Immature natural killer cell (primary cell): ENCODE measurements at places on chromosomes 4 and X.

GRCh38 chr4:181043486-181043885, 1199.7 kb upstream of the TENM3 start:
- DNase-seq, result no peak

GRCh38 chrX:140292961-140293360, 211.9 kb downstream of the SOX3 start:
- DNase-seq, result no peak

GRCh38 chrX:35722128-35722527, 76.0 kb upstream of the MAGEB16 start:
- DNase-seq, result no peak

DNA sequence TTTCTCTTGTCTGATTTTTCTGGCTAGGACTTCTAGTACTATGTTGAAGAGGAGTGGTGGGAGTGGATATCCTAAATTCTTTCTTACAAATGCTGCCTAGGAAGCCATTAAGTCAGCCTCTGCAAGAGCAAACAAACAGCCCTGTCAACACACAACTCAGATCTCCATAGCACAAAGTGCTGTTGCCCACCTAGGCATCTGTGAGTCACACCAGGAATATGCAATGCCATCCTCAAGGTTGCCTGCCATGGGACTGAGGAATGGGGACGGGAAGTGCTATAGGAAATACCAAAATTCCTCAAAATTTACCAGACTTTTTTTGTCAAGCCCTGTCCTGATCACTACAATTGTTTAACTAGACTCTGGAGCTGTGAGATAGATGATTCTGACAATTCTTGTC, 466.9 kb downstream of the FSTL5 start:
- no peak for DNase-seq

DNA sequence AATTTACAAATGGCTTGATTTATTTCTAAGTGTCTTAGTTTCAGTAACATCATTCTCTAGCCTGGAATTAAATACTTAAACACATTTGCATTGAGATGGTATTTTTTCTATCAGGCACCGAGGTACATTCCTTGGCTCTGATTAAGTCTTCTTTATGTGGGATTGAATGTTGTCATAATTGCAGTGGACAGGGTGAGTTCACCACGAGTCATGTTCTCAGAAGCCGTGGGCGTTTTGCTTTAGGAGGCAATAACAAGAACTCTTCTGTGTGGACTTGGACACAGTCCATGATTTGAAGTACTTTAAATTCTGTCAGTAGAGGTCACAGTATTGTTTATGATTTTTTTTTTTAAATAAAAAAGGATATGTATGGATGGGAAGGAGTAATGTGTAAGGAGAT, 57.1 kb upstream of the EFHC2 start:
- no peak for DNase-seq

DNA sequence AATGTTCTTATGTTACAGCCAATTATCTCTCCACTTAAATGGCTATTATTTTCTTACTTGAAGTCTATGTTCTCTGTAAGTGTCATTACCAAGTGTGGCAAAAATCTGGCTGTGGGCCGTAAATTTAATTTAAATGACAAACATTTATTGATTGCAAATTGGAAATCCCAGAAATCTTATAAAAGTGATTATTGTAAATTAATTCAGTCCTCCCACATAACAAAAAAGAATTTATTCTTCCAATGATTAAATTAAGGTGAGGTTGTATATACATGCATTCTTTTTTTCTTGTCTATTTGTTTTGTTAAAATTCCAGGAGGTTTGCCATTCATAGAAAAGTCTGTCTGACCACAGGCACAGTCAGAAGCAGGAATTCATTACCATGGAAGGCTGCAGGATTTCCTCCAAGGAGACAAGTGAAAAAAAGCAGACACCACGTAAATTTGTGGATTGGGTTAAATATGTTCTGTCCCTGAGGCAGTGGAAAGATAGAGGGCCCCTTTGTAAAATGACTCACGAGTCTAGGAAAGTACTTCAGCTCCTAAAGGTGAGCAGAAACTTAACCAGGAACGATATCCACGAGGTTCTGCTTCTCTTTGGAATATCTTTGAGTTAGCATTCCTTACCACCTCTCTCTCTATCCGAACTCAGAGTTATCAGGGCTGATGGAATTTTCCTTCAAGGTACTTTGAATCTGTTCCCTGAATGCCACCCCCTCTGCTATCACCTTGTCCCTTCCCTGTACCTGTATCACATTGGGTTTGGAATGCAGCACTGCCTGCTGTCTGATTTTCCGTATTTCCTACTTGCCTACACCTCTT, 10.7 kb downstream of the PPARGC1A start:
- DNase-seq, result no peak

GRCh38 chrX:100615005-100615404, 21.6 kb downstream of the TSPAN6 start:
- no peak for DNase-seq

DNA sequence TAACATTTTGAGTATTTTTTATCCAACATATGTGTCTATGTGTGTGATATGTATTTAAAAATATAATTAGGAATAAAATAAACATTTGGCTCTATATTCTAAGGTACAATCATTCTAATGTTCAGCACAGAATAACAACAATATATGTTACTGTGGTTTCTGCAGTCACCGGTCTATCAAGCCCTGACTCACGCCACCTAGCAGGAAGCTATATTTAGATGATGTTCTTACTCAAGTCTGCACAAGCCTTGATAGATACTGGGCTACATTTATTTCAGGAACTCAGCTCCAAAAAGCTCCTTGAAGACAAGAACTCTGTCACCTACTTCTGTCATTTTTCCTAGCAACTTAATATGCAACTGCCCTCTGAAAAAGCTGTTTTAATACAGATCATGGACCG, 152.0 kb upstream of the FTHL17 start:
- DNase-seq, result no peak

- no peak for DNase-seq
These were observed 23.9 kb downstream of the SCD5 start for GRCh38 chr4:82774711-82775171.

GRCh38 chrX:21799767-21800166, 39.6 kb upstream of the MBTPS2 start:
- no peak for DNase-seq

DNA sequence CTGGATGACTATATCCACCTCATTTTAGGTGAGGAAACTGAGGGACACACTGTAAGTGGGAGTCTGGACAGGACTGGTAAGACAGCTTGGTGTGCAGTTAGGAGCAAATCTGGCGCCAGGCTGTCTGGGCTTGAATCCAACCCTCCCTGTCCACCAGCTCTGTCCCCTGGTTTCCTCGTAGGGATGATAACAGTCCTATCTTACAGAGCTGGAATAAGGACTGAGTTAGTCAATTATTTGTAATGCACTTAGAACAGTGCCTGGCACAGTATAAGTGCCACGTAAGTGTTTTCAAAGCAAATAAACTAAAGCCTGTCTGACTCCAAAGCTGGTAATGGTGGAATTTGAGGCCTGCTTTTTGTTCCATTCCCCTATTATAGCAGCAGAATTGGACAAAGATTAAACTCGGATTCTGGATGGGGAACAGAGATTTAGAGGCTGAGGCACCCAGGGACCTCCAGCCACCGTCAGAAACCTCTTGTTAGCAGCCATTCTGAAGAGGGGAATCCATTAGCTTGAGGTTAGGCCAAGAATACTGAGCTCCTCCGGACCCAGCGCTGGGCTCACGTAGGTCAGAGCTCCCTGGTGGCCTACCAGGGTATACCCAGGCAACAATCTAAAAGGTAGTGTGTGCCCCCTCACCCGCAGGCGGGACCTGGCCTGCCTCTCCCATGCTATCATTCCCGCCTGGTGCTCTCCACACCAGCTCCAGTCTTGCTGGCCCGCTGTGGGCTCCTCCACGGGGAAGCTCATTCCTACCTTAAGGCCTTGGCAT, 102.1 kb downstream of the UCHL1 start:
- no peak for DNase-seq

- no peak for DNase-seq
These were observed 277.9 kb downstream of the CFAP299 start for GRCh38 chr4:80613470-80613869.
